ENCODE measurements at places on chromosomes 11 and 22. TPM values are rescaled to one million over a fixed set of nuclear protein-coding genes. Genes with fewer than 3 reads are reported as not detected.

Gene POLD4
- 72.9 TPM for total RNA-seq

Gene BARX2
- total RNA-seq: not detected

Gene LRRC10B
- total RNA-seq: 1.2 TPM

Gene MRGPRX2
- 0.22 TPM for total RNA-seq

Gene MS4A4E
- 3.2 TPM for total RNA-seq

Gene RFPL2
- not detected for total RNA-seq

Gene FREY1
- 1.4 TPM for total RNA-seq

Gene UBQLN3
- total RNA-seq: 0.22 TPM

Gene NCR3LG1
- 4.1 TPM for total RNA-seq

Gene OR5B21
- total RNA-seq: not detected

Gene POU2AF2
- total RNA-seq: not detected

Gene TRPC6
- 2.6 TPM for total RNA-seq

Gene PGA5
- 2.6 TPM for total RNA-seq

Gene ALDH3B1
- 14.6 TPM for total RNA-seq

Gene MMP13
- not detected for total RNA-seq

Gene SMCO4
- 17.3 TPM for total RNA-seq

Gene TSPAN18
- total RNA-seq: 14.2 TPM

Gene FAT3
- 0.45 TPM for total RNA-seq

Gene KLHL22
- total RNA-seq: 24.9 TPM

Gene CTSF
- 44.2 TPM for total RNA-seq

Gene DERL3
- total RNA-seq: 1.4 TPM

Gene EHF
- 0.22 TPM for total RNA-seq

Gene C11orf87
- not detected for total RNA-seq

Gene IGSF9B
- 3.0 TPM for total RNA-seq

Gene DNAJB7
- total RNA-seq: not detected

Gene JAM3
- 18.9 TPM for total RNA-seq

Gene OR52I2
- total RNA-seq: not detected

Gene ROBO3
- 14.8 TPM for total RNA-seq

Gene PGR
- total RNA-seq: 2.3 TPM

Gene ART1
- total RNA-seq: not detected

Gene UPK3A
- total RNA-seq: not detected

Gene TENM4
- total RNA-seq: 46.6 TPM

Gene OMP
- total RNA-seq: not detected

Gene GPHA2
- total RNA-seq: not detected
